Hematopoietic multipotent progenitor cell treated with erythropoietin and hydrocortisone succinate and interleukin-3 and kit ligand, for 4 days (in vitro differentiated cells): ENCODE measurements at places on chromosomes 2 and 18.

- DNase-seq = peak; percentile 35
These were observed 7.6 kb upstream of the THOC1 start for GRCh38 chr18:275486-275885.

DNA sequence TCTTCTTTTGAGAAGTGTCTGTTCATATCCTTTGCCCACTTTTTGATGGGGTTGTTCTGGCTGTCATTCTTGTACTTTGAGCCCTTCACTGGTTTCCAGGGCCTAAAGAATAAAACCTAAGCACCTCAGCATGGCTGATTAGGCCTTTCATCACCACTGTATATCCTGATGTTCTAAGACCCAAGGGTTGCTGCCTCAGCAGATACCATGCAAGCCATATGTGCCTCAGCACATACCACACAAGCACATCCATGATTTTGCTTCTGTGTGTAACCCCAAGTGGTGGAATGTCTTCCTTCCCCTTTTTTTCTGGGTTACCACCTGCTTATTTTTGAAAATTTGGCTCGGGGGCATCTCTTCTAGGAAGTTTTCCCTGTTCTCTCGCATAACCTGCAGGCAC, 11.4 kb downstream of the RBKS start:
- no peak for DNase-seq

GRCh38 chr18:41966943-41967342, 11.9 kb downstream of the PIK3C3 start:
- DNase-seq = no peak

DNA sequence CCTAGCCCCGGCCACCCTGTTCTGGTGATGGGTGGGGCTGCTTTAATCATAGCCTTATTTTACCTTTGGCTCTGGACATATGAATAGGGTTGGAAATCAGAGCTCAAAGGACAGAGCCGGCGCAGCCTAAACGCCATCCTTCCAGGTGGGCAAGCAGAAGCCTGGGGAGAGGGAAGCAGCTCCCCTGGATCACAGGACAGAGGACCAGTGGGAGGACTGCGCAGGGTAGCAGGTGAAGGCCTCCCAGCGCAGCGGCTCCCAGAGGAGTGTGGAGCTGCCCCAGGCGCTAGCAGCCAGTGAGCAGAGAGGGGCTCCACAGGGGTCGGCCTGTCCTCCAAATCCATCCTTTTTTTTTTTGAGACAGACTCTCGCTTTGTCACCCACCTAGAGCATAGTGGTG, 16.4 kb upstream of the CYS1 start:
- no peak for DNase-seq

GRCh38 chr2:68119504-68119903, 38.2 kb upstream of the PNO1 start:
- DNase-seq = no peak

GRCh38 chr2:144159240-144159639, 360.7 kb downstream of the ZEB2 start:
- DNase-seq = peak; percentile 26
